Right cardiac atrium (tissue), 5 donors: ENCODE measurements at places on chromosomes 3 and 15. TPM values are rescaled to one million over a fixed set of nuclear protein-coding genes. Genes with fewer than 3 reads are reported as not detected.

SLC6A20 gene
- not detected for total RNA-seq

- no peak for DNase-seq
These were observed at the start of gene RGMA for GRCh38 chr15:93088981-93089726. Gene RGMA (minus strand): TSS chr15:93089211. CDS start chr15:93088932, 279 bp downstream.

GRCh38 chr3:151321526-151321925 is 4.9 kb upstream of the GPR87 start:
- no peak for DNase-seq

- no peak for DNase-seq
These were observed 905.3 kb upstream of the ALCAM start for GRCh38 chr3:104461431-104461830.

GRCh38 chr3:71543371-71544016 is 40.0 kb downstream of the FOXP1 start:
- no peak for DNase-seq
